ENCODE measurements at places on chromosomes 6 and 20. TPM values are rescaled to one million over a fixed set of nuclear protein-coding genes. Genes with fewer than 3 reads are reported as not detected.

- H3K4me1 ChIP-seq, result peaks cover 37% of the 10 kb centered on the region
- DNase-seq, result no peak
- H3K36me3 ChIP-seq, result peaks cover 12% of the 10 kb centered on the region
- peak overlapping the region; percentile 93 for H3K27ac ChIP-seq
These were observed 140.1 kb downstream of the NRN1 start for GRCh38 chr6:5866547-5867051.

DNA sequence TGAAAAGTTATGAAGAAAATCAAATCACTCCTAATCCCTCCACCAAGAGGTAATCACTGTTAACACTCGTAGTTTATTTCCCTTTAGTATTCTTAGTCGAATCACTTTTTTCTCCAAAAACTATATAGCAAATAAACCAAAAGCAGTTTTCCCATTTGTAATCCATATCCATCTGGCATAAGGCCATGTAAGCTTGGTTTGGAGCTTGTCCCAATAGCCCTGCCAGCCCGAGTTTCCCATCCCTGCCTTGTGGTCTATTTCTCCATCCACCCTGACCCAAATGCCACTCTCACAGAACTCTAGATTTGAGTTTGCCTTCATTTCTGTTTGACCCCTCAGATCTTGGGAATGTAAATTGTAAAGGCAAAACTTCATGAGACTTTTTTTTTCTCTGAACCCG is 71.8 kb upstream of the DSP start:
- no peak for DNase-seq
- H3K27ac ChIP-seq, result no peak overlapping the region
- H3K4me1 ChIP-seq, result peaks cover 4% of the 10 kb centered on the region
- no peak overlapping the region for H3K4me3 ChIP-seq

DNA sequence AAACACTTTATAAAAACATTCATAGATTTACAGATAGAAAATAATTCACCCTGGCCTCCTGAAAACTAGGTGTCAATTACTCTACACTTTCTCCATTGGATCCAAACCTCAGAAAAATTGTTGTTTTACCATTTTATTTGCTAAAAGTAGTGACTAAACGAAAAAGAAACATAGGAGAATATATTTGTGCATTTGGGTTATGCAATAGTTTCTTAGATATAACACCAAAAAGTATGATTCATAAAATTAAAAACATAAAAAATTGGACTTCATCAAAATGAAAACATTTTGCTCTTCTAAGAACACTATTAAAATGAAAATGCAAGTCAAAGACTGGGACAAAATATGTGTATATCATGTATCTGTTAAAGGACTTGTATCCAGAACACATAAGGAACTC is 671.3 kb downstream of the MAFB start:
- H3K27me3 ChIP-seq, result no peaks in the 10 kb centered on the region
- no peak for DNase-seq
- no peak overlapping the region for H3K4me3 ChIP-seq
- H3K27ac ChIP-seq, result no peak overlapping the region

DNA sequence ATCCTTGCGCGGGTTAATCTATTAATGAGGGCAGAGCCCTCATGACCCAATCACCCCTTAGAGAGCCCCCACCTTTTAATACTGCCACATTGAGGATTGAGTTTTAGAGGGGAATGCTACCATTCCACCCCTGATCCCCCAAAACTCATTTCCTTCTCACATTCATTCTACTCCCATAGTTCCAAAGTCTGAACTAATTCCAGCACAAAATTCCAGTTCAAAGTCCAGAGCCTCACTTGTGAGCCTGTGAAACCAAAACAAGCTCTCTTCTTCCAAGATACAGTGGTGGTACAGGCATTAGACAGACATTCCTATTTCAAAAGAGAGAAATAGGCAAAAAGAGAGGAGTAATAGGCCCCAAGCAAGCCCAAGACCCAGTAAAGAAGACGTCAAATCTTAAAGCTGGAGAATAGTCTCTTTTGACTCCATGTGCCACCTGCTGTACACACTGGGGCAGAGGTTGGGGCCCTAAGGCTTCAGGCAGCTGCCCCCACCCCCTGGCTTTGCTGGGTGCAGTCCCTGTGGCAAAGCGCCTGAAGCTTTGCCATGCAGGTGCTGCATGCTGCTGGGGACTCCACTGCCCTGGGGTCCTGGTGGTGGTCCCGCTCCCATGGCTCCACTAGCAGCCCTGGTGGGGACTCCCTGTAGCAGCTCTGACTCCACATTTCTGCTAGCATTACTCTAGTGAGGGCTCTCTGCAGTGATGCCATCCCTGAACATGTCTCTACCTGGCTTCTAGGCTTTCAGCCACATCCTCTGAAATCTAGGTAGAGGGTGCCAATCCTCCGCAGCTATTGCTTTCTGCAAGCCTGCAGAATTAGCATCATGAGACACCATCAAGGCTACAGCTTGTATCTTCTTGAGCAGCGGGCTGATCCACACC is 41.3 kb downstream of the RSPH3 start:
- H3K27me3 ChIP-seq, result peaks cover 13% of the 10 kb centered on the region
- no peaks in the 10 kb centered on the region for H3K36me3 ChIP-seq
- H3K4me3 ChIP-seq, result no peak overlapping the region
- H3K4me1 ChIP-seq, result peaks cover 2% of the 10 kb centered on the region
- DNase-seq, result no peak

- DNase-seq, result no peak
- H3K27ac ChIP-seq, result no peak overlapping the region
- no peak overlapping the region for H3K4me3 ChIP-seq
- H3K4me1 ChIP-seq, result peaks cover 5% of the 10 kb centered on the region
- H3K27me3 ChIP-seq, result peaks cover 4% of the 10 kb centered on the region
These were observed 75.0 kb upstream of the FUCA2 start for GRCh38 chr6:143586557-143586956.

- no peak overlapping the region for H3K4me3 ChIP-seq
- no peaks in the 10 kb centered on the region for H3K27me3 ChIP-seq
- DNase-seq, result no peak
- H3K4me1 ChIP-seq, result no peaks in the 10 kb centered on the region
- H3K27ac ChIP-seq, result no peak overlapping the region
These were observed 460.2 kb upstream of the BTBD3 start for GRCh38 chr20:11457488-11457887.

DNA sequence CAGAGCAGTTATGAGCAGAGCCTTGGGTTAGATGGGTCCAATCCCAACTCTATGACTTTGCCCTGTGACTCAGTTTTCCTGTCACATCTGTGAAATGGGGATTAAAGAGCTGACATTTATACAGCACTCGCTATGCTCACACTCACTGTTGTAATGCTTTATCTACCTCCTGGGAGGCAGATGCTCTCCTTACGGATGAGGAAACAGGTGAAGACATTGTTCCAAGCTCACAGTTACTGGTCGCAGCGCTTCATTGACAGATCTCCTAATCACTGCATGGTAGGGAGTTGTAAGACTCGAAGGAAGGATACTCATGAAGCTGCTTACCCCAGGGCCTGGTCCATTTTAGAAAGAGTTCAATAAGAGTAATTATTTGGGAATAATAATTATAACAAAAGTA is 2.9 kb upstream of the MYLK2 start:
- no peak overlapping the region for H3K27ac ChIP-seq
- no peaks in the 10 kb centered on the region for H3K4me1 ChIP-seq
- no peak overlapping the region for H3K4me3 ChIP-seq
- no peak for DNase-seq
- H3K36me3 ChIP-seq, result no peaks in the 10 kb centered on the region

GRCh38 chr6:145557474-145557873 is 177.8 kb downstream of the EPM2A start:
- H3K27ac ChIP-seq, result no peak overlapping the region
- no peak for DNase-seq
- no peak overlapping the region for H3K4me3 ChIP-seq

- H3K27ac ChIP-seq, result no peak overlapping the region
- H3K36me3 ChIP-seq, result no peaks in the 10 kb centered on the region
- no peak for DNase-seq
- H3K27me3 ChIP-seq, result peaks cover 2% of the 10 kb centered on the region
These were observed 13.1 kb upstream of the PEX7 start for GRCh38 chr6:136809091-136809860.

GRCh38 chr6:149480502-149481280 is 4.1 kb downstream of the ZC3H12D start:
- no peaks in the 10 kb centered on the region for H3K27me3 ChIP-seq
- H3K4me1 ChIP-seq, result peaks cover 46% of the 10 kb centered on the region
- H3K4me3 ChIP-seq, result peak overlapping the region; percentile 88
- DNase-seq, result no peak
- peaks cover 8% of the 10 kb centered on the region for H3K36me3 ChIP-seq

The BPIFB4 gene
- not detected for total RNA-seq

The HS3ST5 gene
- total RNA-seq, result not detected

The HRH3 gene
- total RNA-seq, result not detected

The IDH3B gene
- total RNA-seq, result 95.8 TPM

The TMEM63B gene
- total RNA-seq, result 20.8 TPM

The KHDC1L gene
- not detected for total RNA-seq
